ENCODE measurements at places on chromosomes 5 and 9.
A peak's percentile ranks its signal among the peaks of the same experiment; 100 is the strongest.

DNA sequence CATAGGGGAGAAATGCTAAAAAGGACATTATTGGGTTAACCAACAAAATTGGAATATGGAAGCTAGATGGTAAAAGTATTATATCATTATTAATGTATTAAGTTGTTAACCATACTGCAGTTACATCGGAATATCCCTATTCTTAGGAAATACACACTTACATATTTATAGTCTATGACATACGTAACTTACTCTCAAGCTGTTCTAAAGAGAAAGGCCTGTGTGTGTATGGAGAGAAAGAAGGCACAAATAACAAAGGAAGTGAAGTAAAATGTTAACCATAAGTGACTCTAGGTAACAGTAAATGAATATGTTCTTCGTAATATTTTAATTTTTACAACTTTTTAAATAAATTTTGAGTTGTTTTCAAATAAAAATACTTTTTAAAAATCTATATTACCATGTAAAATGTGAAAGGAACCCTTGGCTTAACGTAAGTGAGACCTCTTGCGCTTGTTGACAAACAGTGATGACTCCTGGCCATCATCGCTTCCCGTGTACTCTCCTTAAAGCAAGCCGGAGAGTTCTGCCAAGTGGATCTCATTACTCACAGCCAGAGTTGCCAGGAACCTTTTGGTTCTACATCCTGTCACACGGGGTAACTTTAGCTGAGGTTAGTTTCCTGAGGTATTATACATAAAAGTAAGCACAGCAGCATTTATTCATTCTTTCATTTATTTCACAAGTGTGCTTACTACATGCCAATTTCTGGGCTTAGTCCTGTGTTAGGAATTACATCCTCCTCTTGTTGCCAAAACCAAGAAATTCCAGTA is 165.4 kb downstream of the EPB41L4A start:
- H3K4me3 ChIP-seq = no peak overlapping the region
- no peak overlapping the region for H3K27ac ChIP-seq
- DNase-seq = peak; percentile 50
- H3K4me1 ChIP-seq = no peaks in the 10 kb centered on the region
- no peaks in the 10 kb centered on the region for H3K36me3 ChIP-seq

GRCh38 chr5:136020383-136021015 is 8.3 kb upstream of the TGFBI start:
- H3K4me3 ChIP-seq = no peak overlapping the region
- no peaks in the 10 kb centered on the region for H3K36me3 ChIP-seq
- peaks cover 13% of the 10 kb centered on the region for H3K4me1 ChIP-seq
- H3K27ac ChIP-seq = peak overlapping the region; percentile 71

- H3K27me3 ChIP-seq = no peaks in the 10 kb centered on the region
- DNase-seq = no peak
- H3K36me3 ChIP-seq = no peaks in the 10 kb centered on the region
- no peak overlapping the region for H3K27ac ChIP-seq
Observed at GRCh38 chr9:110514897-110515296, 64.6 kb downstream of the SVEP1 start.

DNA sequence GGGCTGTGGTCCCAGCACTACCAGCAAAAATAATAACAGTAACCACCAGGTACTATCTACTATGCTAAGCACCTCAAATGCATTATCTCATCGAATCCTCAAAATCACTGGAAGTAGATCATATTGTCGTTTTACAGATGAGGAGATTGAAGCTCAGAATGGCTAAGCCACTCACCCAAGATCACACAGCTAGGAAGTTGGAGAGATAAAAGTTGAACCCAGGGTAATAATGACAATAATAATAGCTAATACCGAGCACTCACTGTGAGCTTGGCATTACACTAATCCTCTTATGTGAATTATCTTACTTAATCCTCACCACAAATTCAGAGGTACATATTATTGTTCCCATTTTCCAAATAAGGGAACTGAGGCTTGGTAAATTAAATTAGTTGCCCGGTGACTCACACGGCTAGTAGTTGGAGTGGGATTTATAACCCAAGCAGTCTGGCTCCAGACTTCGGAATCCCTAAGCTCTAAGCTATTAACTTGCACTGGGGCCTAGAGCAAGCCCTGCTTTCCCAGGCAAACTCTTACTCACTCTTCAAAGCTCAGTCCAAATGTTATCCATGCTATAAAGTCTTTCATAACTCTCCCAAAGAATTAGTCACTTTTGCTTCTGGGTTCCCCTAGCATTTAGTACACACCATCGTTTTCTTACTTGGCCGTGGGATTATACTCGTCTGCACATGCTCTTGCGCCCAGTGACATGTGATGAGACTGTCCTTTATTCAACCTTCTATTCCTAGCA is 3.8 kb downstream of the ARSI start:
- H3K27ac ChIP-seq = peak overlapping the region; percentile 85
- no peak overlapping the region for H3K4me3 ChIP-seq
- peak; percentile 62 for DNase-seq
- no peaks in the 10 kb centered on the region for H3K27me3 ChIP-seq

DNA sequence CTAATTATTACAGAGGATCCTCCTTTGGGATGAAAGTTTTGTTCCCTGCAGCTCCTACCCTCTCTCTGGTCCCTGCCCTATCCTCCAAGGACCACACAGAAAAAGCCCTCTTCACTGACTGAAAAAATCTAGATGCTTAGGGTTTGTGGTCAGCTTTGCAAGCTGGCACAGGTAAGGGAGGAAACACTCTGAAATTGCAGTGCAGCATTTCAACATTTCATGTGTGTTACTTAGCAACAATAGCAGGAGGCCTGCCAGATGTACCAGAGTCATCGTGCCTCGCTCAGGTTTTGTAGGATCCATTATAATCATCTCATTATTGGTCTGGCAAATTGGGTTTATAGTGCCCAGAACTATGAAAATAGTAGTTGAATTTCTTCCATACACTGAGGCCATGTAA is 109.5 kb downstream of the PALM2AKAP2 start:
- no peaks in the 10 kb centered on the region for H3K36me3 ChIP-seq
- DNase-seq = no peak
- H3K4me3 ChIP-seq = no peak overlapping the region
- no peaks in the 10 kb centered on the region for H3K27me3 ChIP-seq
- no peaks in the 10 kb centered on the region for H3K4me1 ChIP-seq
- no peak overlapping the region for H3K27ac ChIP-seq

DNA sequence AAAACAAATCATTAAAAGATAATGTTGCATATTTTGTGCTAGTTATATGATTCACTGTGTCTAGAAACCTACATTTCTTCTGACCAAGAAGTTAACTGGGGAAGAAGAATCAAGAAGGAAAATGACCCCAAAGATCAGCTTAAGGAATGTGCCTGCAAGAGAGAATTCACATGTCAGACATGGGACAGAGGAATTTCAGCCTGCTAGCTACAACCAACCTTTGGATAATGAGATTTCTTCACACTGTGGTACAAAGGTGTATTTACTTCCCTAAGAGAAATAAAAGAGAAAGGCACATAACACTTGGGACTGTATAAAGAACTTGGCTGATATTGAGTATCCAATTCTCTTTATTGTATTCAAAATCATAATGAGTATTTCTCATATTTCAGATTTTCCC is 39.6 kb upstream of the ELL2 start:
- DNase-seq = no peak
- H3K36me3 ChIP-seq = no peaks in the 10 kb centered on the region
- H3K4me3 ChIP-seq = no peak overlapping the region
- no peaks in the 10 kb centered on the region for H3K27me3 ChIP-seq
- H3K27ac ChIP-seq = no peak overlapping the region
- H3K4me1 ChIP-seq = no peaks in the 10 kb centered on the region

DNA sequence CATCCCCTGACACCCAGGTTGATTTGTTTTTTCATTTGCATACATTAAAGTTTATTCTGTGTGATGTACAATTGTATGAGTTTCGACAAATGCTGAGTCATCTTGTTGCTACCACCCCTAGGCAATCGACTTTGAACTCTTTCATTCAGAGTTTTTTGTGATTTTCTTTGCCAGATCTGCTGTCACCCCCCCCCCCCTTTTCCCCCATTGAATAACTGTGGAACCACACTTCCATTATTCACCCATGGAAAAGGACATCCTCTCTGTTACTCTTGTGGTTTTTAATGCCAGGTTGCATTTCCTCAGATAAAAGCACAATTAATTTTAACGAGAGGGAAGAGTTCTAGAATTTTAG is 13.7 kb upstream of the FAM120AOS start:
- H3K27me3 ChIP-seq = no peaks in the 10 kb centered on the region
- DNase-seq = no peak
- no peaks in the 10 kb centered on the region for H3K36me3 ChIP-seq
- H3K4me1 ChIP-seq = peaks cover 13% of the 10 kb centered on the region
- no peak overlapping the region for H3K27ac ChIP-seq

GRCh38 chr5:3349704-3350565 is 245.7 kb upstream of the IRX1 start:
- no peaks in the 10 kb centered on the region for H3K27me3 ChIP-seq
- H3K27ac ChIP-seq = no peak overlapping the region
- H3K4me3 ChIP-seq = no peak overlapping the region
- no peaks in the 10 kb centered on the region for H3K4me1 ChIP-seq

DNA sequence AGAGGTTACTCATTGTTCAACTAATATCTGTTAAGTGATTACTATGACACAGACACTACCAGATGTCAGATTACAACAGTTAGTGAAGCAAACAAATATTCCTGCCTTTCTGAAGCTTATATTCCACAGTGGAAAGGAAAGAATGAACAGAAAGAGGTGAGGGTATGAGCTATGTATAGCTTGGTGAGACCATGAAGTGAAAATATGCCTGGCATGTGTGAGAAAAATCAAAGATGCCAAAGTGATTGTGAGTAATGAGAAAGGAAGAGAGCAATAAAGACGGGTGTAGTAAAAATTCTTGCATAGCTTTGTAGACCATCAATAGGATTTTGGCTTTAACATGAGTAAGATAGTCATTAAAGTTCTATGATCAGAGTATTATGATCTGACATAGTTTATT is 734.5 kb upstream of the NUDT12 start:
- H3K36me3 ChIP-seq = no peaks in the 10 kb centered on the region
- no peak overlapping the region for H3K27ac ChIP-seq
- no peak for DNase-seq

DNA sequence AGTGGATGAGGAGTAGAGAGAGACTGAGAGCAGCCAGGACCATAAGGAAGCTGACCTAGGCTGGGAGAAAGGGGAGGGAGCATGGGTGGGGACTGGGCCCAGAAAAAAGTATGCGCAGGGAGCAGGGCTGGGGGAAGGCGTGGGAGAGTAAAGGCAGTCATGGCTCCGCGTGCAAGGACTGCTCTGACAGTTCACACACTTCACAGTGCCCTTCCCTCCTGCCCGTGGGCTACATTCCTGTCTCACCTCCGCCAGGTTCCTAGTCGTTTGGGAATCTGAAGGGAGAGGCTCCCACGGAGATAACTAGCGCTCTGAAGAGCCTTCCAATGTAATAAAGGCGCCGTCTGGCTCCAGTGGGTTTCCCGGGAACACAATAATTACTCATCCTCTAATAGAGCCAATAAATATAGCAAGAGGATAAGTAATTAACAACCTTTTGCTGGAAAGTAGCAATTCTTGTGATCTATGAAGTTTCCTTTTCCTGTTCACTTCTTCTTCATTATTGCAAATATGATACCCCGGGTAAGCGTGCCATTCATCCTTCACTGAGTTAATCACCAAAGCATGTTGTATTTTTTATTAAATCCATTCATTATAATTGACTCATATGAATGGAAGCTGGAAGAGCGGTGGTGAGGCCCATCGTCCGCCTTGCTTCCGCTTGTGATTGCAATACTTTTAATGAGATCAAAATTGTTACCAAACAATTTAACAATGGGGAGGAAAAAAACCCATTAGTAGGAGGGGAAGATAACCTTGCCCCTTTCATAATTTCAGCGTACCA is 39.3 kb downstream of the TTLL11 start:
- no peak overlapping the region for H3K4me3 ChIP-seq
- H3K36me3 ChIP-seq = no peaks in the 10 kb centered on the region
- DNase-seq = no peak
- H3K27ac ChIP-seq = no peak overlapping the region

GRCh38 chr5:133365738-133366137 is 246.6 kb downstream of the FSTL4 start:
- H3K4me1 ChIP-seq = no peaks in the 10 kb centered on the region
- H3K27ac ChIP-seq = no peak overlapping the region
- DNase-seq = no peak
- H3K4me3 ChIP-seq = no peak overlapping the region

- peaks cover 52% of the 10 kb centered on the region for H3K27me3 ChIP-seq
- no peak overlapping the region for H3K4me3 ChIP-seq
- H3K27ac ChIP-seq = no peak overlapping the region
- no peaks in the 10 kb centered on the region for H3K4me1 ChIP-seq
Observed at GRCh38 chr9:130661451-130662098, 2.8 kb upstream of the PRDM12 start.
